ENCODE measurements at places on chromosomes 5 and 9. TPM values are rescaled to one million over a fixed set of nuclear protein-coding genes. Genes with fewer than 3 reads are reported as not detected.

- no peak for DNase-seq
Observed at GRCh38 chr9:101307524-101308213, 77.1 kb downstream of the BAAT start.

DNA sequence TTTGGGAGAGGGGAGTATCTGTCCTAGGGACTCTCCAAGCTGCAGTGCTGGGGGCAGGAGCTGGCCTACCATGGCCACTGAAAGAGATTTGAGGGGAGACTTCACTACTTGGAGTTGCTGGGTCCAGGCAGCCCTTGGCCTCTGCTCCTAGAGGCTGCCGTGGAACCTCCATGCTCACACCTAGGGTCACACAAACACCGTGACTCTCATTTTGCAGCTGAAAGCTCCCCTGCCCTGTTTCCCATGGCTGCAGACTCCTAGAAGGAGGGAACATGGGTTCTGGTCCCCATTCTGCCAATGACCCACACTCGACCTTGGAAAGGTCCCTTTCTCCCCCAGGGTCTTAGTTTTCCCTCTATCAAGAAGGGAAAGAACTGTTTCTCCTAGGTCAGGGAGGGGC lies 147.1 kb upstream of the PPP1R26 start:
- DNase-seq = no peak

The PCDHB6 gene
- not detected for total RNA-seq

The PCDHA1 gene
- total RNA-seq = not detected

The CYLC2 gene
- not detected for total RNA-seq

The PCDHGB5 gene
- total RNA-seq = not detected

GRCh38 chr5:74903165-74903787 lies 37.1 kb upstream of the FAM169A start:
- peak; percentile 16 for DNase-seq
